Gastrocnemius medialis (tissue), 4 donors: ENCODE measurements at places on chromosomes 13 and 19. TPM values are rescaled to one million over a fixed set of nuclear protein-coding genes. Genes with fewer than 3 reads are reported as not detected.

Gene FGF21
- total RNA-seq: not detected

Gene GPR18
- not detected for total RNA-seq

Gene C19orf81
- total RNA-seq: not detected

Gene ZNF226
- total RNA-seq: 6.9 TPM

Gene CCDC194
- not detected for total RNA-seq

Gene NALCN
- total RNA-seq: 0.87 TPM

Gene ZBTB7A
- 50.0 TPM for total RNA-seq

Gene SLAIN1
- 3.2 TPM for total RNA-seq

Gene EMC10
- 34.0 TPM for total RNA-seq

Gene SIGLEC14
- not detected for total RNA-seq

Gene CGB8
- total RNA-seq: not detected

Gene GFY
- not detected for total RNA-seq
